ENCODE measurements at places on chromosomes 7 and 10.

DNA sequence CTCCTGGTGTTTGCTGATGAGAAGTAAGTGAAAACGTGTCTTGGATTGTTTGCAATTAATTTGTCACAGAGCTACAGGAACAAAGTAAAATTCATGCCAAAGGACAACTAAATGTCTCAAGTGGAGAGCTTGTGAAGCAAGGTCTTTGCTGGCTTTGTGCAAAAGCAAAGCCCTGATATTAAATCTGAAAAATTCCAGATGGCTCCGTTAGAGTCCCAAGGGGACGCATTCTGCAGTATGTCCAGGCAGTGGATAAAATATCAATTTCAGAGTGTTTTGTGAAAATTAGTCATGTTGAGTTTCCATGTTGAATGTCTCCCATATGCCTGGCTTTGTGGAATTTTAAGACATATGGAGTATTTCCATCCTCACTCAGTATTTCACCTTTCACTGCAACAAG lies 102.5 kb upstream of the PTN start:
- DNase-seq, result no peak

- no peak for DNase-seq
These were observed 1.9 kb upstream of the MALRD1 start for GRCh38 chr10:19046679-19047078.

GRCh38 chr7:106370542-106370941 lies 85.8 kb upstream of the NAMPT start:
- DNase-seq, result no peak

GRCh38 chr7:88396295-88396947 lies 89.7 kb upstream of the STEAP4 start:
- DNase-seq, result no peak

DNA sequence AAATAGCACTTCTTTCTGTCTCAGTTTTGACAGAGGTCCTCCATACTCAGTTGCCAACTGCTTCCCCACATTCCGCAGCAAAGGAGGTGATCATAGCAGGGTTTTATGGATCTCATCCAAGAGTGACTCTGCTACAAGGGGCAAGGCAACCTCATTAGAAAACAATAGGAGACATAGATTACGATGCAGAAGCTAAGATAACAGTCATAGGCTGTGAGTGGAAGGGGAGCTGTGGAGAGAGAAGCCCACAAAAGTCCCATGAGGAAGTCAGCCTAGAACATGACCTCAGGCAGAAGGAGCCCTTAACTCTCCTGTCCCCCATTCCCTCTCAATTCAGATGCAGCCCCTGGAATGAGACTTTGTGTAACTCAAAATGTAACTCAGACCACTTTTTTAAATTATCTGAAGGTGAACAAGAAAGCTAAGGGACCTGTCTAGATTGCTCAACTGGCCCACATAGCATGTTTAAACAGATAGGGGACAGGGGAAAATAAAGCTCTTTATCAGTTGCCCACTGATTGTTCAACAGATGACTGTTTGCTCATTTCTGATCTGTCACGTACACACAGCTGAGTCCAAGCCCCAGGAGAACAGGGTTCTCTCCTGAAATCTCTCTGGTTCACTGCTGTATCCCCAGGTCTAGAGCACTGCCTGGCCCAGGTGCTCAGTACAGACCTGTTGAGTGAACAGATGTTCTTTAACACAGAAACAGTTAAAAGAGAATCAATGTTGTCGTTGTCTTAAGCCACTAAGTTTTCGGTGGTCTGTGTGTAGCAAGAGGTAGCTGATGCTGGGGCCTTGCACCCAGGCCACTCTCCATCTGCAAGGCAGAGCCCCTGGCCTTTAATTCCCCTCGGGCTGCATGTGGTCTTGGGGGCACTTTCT lies 1.5 kb upstream of the NCOA4 start:
- DNase-seq, result no peak

DNA sequence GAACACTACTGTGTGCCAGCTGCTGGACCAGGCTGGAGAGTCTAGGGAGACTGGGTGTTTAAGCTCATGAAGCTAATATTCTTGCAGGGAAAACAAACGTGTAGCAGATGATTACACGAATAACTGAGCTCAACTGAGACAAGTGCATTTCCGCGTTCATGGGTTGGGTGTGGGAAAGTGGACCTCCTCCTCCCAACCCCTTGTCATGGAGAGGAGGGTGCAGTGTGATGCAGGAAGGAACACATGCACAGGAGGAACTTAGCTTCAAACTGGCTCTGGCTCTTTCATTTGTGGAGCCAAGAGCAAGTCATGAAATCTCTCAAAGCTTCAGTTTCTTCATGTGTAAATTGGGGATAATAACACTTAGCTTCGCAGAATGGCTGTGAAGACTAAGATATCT lies 204.3 kb downstream of the ARHGAP12 start:
- DNase-seq, result no peak

- no peak for DNase-seq
These were observed 26.9 kb downstream of the ZEB1 start for GRCh38 chr10:31345886-31346285.

- no peak for DNase-seq
These were observed 29.2 kb downstream of the COA1 start for GRCh38 chr7:43700059-43700501.

- no peak for DNase-seq
These were observed 116.6 kb upstream of the ADCY1 start for GRCh38 chr7:45457591-45457990.

- no peak for DNase-seq
These were observed 2.6 kb downstream of the ST7 start for GRCh38 chr7:116955801-116956476.
